ENCODE measurements at places on chromosomes 7 and 10. TPM values are rescaled to one million over a fixed set of nuclear protein-coding genes. Genes with fewer than 3 reads are reported as not detected.

DNA sequence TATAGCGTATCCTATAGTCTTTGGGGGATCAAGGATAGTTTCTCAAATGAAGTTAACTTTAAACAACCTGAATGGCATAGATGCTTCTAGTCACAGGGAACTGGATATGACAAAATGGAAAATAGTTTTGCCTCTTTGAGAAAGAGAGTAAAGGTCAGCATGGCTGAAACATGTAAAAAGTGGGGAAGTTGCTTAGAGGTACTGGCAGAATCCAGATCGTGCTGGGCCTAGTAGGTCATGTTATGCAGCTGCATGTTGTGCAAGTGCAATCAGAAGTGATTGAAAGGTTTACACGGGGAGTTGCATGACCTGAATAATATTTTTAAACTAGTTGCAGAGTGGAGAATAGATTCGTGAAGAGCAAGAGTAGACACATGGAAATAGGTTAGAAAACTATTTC, 201.1 kb upstream of the HDAC9 start:
- DNase-seq = no peak

GRCh38 chr10:113239566-113240350, 289.7 kb downstream of the TCF7L2 start:
- DNase-seq = no peak

GRCh38 chr10:58220769-58221451, 46.8 kb downstream of the IPMK start:
- DNase-seq = no peak

Gene KCNMA1
- polyA plus RNA-seq = 3.7 TPM

Gene CYP3A5
- 2.5 TPM for polyA plus RNA-seq

Gene MSMB
- polyA plus RNA-seq = not detected

All from renal cortex interstitium (tissue), 15 donors.